ENCODE measurements at places on chromosomes 7 and 10. TPM values are rescaled to one million over a fixed set of nuclear protein-coding genes. Genes with fewer than 3 reads are reported as not detected.

HECW1 gene
- total RNA-seq = 1.3 TPM

MSMB gene
- total RNA-seq = not detected

CAV1 gene
- total RNA-seq = 127 TPM

SEMA3D gene
- total RNA-seq = 32.8 TPM

GDI2 gene
- total RNA-seq = 193 TPM

ZNF727 gene
- 13.5 TPM for total RNA-seq

STRIP2 gene
- 0.52 TPM for total RNA-seq

CYP2C8 gene
- 1.6 TPM for total RNA-seq

SPDYE2 gene
- 0.52 TPM for total RNA-seq

PIP gene
- total RNA-seq = not detected

ADRA2A gene
- 7.2 TPM for total RNA-seq

SORBS1 gene
- total RNA-seq = 347 TPM

CNPY1 gene
- total RNA-seq = not detected

ASB13 gene
- total RNA-seq = 33.8 TPM

ITGB8 gene
- total RNA-seq = 48.5 TPM

CYP2W1 gene
- 0.44 TPM for total RNA-seq

PSMG3 gene
- total RNA-seq = 32.0 TPM

- DNase-seq = no peak
Measured at GRCh38 chr10:47361293-47361692, 13.1 kb downstream of the RBP3 start.

DNA sequence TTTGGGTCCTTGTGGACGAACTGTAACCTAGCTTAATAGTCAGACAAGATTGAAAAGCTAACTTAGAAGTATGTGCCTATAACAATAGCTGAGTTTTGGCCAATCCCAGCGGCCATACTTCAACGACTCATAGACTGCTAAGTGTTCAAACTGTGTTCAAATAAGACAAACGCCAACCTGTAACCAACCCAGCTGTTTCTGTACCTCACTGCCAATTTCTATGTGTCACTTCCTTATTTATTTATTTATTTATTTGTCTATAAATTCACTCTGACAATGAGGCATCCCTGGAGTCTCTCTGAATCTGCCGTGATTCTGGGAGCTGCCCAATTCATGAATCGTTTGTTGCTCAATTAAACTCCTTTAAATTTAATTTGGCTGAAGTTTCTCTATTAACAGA, 21.7 kb downstream of the ST8SIA6 start:
- DNase-seq = no peak

- peak; percentile 80 for DNase-seq
Measured at GRCh38 chr10:8543361-8544056, 489.0 kb downstream of the GATA3 start.

GRCh38 chr10:129790715-129791446, 173.2 kb downstream of the EBF3 start:
- no peak for DNase-seq

DNA sequence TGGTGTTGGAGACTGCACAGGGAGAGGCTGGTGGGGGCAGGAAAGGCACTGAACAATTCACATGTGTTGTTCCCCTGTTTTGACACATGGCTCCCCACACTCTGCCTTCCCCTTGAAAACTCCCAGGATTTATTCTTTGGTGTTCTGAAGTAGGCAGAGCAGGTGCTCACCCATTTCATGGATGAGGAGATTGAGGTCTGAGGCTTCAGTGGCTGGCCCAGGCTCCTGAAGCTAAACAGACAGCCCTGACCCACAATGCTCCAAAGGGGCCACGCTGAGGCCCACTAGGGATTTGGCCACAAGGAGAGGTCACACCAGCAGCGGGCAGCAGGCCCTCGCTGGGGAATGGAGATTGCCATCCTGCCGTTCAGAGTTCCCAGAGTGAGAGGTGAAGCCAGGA, 157.6 kb downstream of the SH3PXD2A start:
- DNase-seq = no peak

DNA sequence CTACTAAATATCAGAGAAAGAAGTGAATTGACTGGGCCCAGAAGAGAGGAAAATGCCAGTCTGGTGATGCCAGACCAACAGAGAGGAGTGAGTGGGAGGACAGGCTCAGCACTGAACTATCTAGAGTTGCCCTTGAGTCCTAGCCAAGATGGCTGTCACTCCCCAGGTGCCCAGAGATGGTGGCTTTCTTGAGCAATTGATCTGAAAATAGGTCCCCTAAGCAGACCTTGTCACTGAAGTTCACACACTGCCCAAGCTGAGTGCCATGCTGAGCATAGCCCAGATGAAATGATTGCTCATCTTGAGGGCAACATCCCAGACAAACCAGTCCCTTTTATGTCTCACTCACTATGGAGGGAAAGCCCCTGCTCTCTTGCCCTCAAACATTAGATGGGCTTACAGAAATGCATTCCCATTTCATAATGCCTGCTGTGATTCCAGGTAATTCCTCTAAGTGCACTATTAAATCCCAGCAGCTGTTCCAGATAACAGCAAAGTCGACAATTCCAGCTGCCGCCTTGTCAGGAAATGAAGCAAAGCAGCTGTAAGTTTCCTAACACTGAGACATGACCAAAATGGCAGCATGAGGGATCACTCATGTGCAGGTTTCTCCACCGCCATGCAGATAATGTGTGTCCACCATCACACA, 329.4 kb downstream of the KCNMA1 start:
- no peak for DNase-seq

DNA sequence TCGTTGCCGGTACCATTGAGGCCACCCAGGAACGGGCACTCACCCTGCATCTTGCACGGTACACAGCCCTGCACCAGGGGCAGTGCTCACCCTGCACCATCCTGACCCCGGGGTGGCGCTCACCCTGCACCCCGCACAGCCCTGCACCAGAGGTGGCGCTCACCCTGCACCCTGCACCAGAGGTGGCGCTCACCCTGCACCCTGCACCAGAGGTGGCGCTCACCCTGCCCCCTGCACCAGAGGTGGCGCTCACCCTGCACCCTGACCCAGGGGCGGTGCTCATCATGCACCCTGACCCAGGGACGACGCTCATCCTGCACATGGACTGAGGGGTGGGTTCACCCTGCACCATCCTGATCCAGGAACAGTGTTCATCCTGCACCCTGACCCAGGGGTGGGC, 6.4 kb downstream of the TUBGCP2 start:
- no peak for DNase-seq

GRCh38 chr7:347001-347590, 57.1 kb downstream of the FOXL3 start:
- DNase-seq = no peak

GRCh38 chr10:44386546-44387052, 1.7 kb upstream of the CXCL12 start:
- DNase-seq = peak; percentile 65

- DNase-seq = peak; percentile 36
Measured at GRCh38 chr7:128201067-128201689, 39.9 kb upstream of the LEP start.

DNA sequence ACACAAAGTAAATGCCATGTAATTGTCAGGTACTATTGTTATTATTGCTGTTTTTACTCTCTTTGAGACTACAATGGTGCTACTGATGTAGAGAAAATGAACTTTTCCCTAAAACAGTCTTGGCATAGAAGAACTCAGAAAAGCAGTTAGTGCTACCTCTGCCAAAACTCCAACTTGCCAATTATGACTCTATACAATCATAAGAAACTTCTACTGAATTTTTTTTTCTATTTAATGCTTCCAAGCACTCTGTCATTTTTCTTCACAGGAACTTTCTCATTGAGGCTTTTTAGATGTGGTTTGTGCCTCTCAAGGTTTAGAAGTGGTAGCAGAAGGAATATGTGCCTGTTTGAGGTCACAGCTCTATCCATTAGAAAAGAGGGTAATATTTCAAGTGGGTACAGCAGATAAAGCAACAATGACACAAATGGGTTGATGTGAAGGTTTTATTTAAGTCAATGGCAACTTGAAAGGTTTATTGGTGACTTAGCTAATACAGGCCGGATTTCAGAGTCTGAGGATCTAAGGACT, 64.0 kb upstream of the FERD3L start:
- DNase-seq = no peak

DNA sequence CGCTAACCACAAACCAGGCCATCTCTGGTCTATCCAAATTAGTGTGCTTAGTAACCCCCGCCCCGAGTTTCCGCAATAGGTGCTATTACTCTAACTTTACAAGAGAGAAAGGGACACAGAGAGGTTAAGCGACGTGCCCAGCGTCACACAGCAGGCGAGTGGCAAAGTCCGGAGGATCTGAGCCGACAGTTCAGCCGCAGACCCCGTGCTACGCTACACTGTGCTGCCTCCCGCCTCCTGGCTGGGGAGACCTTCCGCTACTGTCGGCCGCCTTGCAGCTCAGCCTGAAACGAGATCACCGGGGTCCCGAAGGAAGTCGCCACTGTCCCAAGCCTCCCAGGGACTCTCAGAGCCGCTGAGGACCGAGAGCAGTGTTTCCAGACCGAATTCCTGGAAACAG, 799 bp downstream of the INTS1 start:
- no peak for DNase-seq

DNA sequence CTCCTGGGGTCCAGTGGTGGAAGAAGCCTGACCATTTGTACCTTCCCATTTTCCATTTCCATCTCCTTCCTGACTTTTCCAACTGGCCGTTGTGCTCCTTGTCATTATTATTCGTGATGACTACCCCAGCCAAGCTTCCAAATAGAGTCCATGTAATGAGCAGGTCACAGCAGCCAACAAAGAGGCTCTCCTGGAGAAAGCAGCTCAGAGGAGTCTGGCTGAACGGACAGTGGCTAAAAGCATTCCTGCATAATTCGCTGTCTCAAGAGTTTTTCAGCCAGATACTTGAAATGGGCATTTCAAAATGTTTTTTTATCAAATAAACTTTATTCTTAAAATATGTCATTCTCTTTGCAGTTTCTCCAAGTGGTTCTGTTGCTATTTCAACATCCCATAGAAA, 458.6 kb downstream of the INHBA start:
- no peak for DNase-seq

DNA sequence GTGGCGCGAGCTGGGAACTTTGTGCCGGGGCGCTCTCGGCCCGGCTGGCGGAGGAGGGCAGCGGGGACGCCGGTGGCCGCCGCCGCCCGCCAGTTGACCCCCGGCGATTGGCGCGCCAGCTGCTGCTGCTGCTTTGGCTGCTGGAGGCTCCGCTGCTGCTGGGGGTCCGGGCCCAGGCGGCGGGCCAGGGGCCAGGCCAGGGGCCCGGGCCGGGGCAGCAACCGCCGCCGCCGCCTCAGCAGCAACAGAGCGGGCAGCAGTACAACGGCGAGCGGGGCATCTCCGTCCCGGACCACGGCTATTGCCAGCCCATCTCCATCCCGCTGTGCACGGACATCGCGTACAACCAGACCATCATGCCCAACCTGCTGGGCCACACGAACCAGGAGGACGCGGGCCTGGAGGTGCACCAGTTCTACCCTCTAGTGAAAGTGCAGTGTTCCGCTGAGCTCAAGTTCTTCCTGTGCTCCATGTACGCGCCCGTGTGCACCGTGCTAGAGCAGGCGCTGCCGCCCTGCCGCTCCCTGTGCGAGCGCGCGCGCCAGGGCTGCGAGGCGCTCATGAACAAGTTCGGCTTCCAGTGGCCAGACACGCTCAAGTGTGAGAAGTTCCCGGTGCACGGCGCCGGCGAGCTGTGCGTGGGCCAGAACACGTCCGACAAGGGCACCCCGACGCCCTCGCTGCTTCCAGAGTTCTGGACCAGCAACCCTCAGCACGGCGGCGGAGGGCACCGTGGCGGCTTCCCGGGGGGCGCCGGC, 870 bp downstream of the FZD1 start:
- peak; percentile 65 for DNase-seq

DNA sequence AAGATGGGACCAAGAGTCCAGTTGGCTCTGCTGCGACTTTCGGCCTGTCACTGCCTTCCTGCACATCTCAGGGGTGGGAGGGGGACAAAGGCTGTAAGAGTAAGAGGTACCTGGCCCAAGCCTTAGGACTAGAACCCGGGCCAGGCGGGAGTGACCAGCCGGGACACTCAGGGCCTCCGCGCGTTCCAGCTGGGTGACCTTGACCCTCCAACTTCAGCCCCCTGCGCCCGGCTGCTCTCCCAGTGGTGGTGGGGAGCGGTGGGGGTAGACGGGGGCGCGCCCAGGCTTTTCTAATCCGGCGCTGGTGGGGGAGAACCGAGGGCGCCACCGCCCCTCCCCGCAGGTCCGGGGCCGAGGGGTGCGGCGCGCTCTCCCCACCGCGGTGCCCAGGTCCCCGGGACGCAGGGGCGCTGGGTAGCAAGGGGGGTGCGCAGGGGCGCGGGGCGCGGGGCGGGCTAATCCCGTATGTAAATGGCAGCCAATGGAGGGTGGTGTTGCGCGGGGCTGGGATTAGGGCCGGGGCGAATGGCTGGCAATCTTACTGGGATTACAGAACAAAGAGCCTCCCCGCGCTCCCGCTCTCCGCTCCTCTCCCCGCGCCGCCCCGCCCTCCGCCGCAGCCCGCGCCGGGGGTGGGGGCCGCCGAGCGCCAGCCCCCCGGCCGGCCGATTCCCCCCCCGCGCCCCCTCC, at the start of gene GTF2IRD1:
TSS of gene GTF2IRD1 (plus strand) at position 585 of the 690 bp plus-strand sequence. CDS start 54,175 bp downstream, outside the sequence.
- peak; percentile 82 for DNase-seq

DNA sequence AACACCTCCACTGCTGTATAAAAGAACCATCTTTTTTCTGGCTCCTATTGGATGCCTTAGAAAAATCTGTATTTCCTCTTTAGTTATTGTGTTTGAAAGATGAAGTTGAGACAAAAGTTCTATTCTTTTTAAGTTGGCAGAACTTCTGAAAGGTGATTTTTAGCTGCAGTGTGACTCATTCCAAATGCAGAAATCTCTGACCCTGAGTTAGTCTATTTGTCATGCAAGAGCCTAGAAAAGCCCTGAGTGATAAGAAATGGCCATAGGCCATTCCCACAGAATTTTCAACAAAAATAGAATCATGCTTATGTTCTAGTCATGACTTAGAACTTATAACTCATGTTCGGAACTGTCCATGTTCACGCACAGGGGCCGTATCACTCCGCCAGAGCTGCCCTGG, 89.1 kb downstream of the EGFR start:
- DNase-seq = no peak

GRCh38 chr7:150753826-150754603, 16.8 kb downstream of the GIMAP5 start:
- DNase-seq = no peak

- DNase-seq = no peak
Measured at GRCh38 chr7:81195033-81195432, 276.2 kb upstream of the SEMA3C start.

DNA sequence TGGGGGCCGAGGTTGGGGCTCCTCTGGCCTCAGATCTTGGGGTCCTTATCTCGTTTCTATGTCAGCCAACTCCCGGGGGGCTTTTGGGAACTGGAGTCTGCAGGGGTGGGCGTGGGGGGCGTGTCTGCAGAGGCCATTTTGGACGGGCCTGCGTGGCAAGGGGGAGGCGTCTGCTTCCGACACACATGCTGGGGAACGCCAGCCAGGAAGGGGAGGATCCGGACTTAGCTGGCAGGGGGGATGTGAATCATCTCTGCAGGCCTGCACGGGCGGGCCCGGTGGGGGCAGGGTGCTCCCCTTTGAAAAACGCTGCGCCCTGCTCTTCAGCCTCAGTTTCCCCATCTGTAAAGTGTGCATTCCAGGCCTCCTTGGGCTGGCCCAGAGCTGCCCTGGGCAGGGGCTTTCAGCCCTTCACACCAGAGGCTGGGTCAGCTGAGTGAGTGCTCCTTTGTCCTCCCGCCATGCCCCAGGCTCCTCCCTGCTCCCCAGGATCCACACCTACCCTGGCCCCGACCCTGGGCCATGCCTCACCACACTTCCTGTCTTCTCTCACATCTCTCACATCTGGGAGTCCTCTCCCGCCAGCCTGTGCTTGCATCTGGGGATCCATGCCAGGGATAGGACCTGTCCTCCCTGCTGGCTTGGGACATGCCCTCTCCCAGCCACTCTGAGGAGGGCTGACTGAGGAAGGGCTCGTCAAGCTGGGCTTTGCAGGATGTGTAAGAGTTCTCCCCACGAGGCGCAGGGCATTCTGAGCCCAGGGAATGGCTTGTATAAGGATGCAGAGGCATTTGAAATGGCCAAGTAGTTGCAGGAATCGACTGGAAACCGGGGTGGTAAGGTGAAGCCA, 172.6 kb upstream of the TNRC18 start:
- DNase-seq = peak; percentile 92

Data from ureter (tissue), 1 donor.